ENCODE measurements at places on chromosomes 4 and X.

DNA sequence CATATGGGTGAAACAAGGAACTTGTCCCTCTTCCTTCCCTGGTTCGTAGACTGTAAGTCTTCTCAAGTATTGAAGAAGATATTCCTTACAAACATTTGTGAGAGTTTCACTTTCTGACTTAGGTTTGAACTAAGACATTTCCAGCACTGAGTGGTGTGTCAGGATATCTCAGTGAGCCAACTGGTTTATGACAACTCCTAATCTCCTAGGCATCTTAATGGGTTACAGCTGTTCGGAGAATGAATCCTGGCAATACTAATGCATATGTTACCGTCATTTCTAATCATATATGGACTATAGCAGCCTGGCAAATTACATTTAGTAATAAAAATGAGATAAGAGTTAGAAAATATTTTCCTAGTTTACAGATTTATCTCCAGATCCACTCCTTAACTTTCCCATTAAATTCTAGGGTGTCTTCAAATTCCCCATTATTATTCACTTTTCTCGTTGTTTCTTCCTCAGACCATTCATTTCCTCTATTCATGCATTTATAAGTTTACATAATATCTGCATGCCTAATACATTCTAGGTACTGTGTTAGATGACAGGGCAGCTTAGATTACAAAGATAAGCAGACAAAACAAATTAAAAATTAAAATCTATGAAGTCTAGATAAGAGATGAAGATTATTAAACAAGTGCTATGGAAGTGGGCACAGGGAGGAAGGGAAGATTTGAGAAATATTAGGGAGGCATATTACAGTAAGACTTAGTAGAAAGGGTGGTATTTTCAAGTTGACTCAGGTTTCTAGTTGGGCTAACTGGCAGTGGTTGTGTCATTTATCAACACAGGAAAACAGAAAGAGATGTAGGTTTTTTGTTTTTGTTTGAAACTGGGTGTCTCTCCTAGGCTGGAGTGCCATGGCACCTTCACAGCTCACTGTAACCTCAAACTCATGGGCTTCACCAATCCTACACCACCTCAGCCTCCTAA lies 173.9 kb downstream of the WDFY3 start:
- DNase-seq: no peak

DNA sequence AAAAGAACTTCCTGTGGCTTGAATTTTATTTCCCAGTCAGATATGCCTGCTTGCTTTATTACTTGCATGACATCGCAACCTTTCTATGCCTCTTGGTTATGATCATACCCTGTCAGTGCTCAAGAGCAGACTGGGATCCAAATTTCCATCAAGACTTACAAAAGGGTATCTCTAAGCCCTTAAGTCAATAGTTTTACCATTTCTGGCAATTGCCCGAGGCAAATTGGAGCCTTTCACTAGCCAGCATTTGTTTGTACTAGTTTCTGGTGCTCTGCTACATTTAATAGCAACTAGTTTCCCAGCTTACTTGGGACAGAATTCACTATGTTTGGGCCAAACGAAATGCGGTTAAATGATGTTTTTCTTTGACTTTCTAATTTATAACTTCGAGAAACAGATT lies 73.2 kb upstream of the ITM2A start:
- DNase-seq: no peak

DNA sequence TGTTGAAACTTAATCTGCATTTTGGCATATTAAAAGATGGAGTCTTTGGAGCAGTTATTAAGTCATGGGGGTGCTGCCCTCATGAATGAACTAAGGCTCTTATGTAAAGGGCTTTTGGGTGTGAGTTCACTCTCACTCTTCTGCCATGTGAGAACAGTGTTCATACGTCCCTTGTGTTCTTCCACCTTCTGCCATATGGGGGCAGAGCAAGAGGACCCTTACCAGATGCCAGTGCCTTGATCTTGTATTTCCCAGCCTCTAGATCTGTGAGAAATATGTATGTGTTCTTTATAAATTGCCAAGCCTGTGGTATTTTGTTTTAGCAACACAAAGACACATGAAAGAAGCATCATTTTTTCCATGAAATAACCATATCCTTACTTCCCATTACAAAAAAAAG lies 213.9 kb downstream of the SPOCK3 start:
- no peak for DNase-seq

DNA sequence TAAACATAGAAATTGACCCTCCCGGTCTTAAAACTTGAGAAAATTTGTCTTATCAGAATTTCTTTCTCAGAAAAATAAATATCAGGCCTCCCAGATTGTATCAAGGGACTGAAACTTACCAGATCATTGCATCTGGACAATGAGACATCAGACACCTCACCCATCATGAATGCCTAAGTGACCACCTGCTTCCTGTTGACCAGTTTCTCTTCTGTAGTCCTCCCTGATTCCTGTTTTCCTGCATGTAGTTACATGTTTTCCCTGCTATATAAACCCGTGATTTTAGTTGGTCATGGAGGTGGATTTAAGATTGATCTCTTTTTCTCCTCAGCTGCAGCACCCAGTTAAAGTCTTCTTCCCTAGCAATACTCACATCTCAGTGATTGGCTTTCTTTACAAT lies 548.1 kb downstream of the PPP4R3C start:
- DNase-seq: no peak

DNA sequence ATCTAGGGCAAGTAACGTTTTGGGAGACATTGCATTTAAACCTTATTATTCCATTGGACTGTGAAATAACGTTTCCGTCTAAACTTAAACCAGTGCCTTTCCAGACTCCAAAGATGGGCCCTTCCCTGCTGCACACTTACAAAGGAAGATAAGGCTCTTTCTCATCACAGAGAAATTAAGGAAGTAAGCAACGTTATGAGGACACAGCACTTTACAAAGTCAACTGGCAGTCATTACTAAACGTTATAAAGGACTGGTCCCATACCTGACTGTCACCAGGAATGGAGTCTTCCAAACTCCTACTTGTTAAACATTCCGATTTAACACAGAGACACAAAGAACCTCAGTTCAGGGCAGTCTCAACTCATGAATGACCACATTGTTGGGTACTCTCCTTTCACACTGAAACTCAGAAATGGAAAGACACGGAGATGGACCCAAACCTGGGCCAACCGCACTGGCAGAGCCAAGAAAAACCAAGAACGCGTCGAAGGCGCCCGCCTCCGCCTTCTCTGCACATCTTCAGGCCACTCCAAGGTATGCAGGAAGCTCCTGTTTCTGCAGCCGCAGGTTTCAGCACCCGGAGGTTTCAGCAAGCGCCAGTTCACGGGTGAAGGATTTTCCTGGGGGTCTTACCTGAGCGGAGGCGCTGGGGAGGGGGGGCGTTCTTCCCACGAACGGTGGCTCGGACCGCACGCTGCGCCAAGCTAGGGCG lies 670 bp downstream of the PAPSS1 start:
- DNase-seq: no peak

Measured in activated effector memory CD4-positive, alpha-beta T cell treated with Interleukin-2 at 50 U/mL for 16 hours (primary cell).